NCI-H2081 treated with DMSO at 0.1 percent for 48 hours (cell line): ENCODE measurements at places on chromosomes 1 and 21.

DNA sequence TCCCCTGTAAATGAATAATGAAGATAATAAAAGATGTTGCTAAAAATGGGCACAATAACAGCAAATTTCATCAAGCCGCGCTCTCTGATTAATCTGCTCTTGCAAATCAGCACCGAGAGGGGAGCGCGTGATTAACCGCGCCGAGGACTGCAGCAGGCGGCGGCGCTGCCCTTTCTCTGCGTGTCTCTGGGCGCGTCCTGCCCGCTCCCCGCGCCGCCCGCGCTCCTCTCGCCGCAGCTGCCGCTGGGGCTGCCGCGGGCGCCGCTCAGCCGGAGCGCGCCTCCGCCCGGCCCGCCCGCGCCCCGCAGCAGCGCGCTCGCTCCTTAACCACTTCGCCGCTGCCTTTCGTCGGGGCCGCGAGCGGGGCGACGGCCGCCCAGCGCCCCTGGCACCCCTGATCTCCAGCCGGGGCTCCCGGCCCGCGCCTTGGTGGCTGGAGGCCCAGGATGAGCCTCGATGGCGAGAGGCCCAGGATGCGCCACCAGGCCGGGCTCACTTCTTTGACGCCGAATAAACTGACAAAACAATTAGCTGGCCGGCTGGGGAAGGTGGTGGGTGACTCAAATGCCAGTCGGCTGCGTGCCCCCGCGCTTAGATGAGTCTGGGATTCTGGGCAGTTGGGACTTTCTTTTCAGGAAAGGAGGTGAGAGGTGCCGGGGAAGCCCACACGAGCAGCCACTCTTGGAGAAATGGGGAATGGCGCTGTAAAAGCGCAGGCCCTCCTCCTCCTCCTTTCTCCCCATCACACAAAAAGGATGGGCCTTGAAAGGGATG is 221.4 kb upstream of the PKN2 start:
- no peak for DNase-seq

GRCh38 chr1:50969611-50970508 is at the start of gene CDKN2C:
Gene CDKN2C, plus strand, starts transcription at chr1:50970245. Its CDS starts 124 bp downstream, at chr1:50970369.
- DNase-seq = peak; percentile 93

DNA sequence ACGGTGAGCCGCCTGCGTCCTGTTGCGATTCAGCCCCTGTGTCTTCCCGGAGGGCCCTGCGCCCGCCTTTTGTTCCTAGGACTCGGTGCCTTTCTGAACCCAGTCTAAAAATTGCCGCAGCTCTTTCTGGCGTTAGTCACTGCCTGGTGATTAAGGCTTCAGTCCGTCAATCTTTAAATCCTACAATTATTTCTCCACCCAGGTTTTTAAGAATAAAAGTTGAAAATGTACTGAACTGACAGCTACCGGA is 16.2 kb upstream of the PDXK start:
- no peak for DNase-seq

DNA sequence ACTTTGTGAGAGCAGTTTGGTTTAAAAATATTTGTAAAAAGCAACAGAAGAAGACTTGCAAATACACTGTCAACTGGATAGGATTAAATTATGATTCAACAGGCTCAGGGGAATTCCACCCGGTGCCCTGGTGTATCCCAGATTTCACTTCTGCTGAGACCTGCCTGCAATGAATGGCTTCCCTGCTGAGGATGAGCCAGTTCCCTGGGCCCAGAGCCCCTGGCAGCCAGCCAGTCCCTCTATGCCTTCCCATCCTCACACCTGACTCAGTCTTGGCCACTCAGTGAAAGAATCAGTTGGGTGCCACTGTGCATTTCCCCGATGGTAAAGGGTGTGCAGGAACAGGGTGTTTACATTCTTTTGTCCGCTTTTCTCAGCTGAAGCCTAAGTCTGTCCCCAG is 64.4 kb downstream of the KCTD3 start:
- peak; percentile 74 for DNase-seq

GRCh38 chr1:173406783-173407230 is 70.3 kb upstream of the PRDX6 start:
- DNase-seq = no peak

DNA sequence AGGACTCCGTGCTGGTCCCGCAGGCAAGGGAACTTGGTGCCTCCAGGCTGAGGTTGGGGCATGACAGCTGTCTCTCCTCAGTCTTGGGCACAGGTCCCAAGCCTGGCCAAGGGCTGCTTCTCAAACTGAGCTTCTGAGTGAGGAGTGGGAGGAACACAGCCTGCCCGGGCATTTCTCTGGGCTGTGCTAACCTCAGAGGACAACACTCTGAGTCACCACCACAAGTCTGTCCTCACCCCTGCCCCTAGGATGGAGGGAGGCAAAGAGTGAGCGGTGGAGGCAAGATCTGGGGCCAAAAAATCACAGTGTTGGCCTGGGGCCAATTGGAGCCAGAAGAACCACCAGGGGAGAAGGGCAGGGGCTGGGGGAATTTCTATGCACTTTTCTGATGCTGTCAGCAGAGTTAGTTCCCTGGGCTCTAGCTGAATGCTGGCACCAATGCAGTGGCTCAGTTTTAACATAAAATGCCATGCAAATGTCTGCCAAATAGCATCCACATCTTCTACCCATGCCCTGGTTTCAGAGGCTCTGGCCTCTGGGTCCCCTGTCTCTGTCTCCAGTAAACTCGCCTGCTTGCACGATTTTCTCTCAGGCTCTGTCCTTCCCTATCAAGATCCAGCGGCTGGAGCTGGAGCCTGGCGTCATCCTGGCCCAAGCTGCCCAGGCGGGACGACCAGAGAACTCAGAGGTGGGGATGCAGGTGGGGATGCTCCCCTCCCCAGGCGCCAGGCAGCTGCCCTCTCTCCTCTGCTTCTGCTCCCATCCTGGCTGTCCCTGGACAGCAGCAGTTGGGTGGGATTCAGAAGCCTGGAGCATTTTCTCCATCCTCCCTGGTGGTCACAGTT is 11.0 kb upstream of the CDK18 start:
- DNase-seq = no peak

GRCh38 chr1:227999056-227999930 is 7.5 kb upstream of the WNT3A start:
- DNase-seq = peak; percentile 4

GRCh38 chr1:15167386-15167785 is 13.8 kb downstream of the TMEM51 start:
- DNase-seq = no peak

DNA sequence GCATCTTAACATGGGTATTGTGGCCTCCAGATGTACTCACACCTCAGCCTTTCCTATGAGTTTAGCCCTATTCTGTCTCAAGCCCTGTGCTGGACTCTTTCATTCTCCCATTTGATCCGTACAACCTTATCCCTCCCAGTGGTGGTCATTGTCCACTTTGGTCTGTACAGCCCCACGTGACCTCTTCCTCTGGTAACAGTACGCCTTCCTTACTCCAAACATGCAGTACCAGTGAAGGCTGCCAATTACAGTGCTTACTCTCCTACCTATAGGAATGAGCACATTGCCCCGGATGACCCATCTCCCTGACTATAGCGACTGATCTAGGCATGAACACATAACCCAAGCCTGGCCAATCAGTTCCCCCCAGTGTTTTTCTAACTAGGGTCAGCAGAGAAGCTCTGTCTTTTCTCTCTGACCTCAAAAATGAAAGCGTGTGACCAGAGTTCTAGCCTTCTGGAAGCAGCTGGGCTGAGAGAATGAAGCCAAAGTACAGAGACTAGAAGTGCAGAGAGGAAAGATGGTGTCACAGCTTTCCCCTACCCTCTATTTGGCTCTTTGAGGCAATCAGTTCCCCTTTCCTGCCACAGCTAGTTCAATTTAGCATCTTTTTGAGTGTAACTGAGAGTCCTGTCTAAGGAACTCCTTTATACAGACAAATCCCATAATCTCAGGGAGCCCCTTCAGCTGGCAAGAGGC is 9.9 kb upstream of the QSOX1 start:
- DNase-seq = no peak

- DNase-seq = no peak
Measured at GRCh38 chr21:27346041-27346448, 379.2 kb upstream of the ADAMTS5 start.

DNA sequence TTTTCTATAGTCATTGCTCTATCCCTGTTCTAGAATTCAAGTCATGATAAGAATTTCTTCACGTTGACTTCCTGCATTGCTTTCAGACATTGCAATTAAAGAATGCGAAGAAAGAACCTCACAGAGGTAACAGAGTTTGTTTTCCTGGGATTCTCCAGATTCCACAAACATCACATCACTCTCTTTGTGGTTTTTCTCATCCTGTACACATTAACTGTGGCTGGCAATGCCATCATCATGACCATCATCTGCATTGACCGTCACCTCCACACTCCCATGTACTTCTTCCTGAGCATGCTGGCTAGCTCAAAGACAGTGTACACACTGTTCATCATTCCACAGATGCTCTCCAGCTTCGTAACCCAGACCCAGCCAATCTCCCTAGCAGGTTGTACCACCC is 10.6 kb downstream of the APCS start:
- DNase-seq = no peak

GRCh38 chr1:201766131-201766866 is 62.7 kb upstream of the IPO9 start:
- no peak for DNase-seq

DNA sequence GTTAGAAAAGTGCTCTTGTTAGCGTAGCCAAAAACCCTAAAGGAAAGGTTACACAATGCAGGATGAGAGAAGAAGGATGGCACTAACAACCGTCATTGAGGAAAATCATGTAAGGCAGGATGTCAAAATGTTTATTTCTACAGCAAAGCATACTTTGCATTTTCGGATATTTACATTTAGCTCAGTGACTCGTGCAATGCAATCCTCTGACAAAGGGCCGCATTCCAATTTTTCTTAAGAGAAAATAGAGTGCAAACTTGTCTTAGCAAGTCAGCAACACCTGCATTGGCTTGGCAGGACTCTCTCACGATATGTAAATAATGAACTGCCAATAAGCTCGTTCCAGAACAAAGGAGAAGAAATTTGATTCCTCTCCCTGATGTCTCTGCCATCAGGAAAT is 33.3 kb downstream of the TIAM1 start:
- peak; percentile 2 for DNase-seq

DNA sequence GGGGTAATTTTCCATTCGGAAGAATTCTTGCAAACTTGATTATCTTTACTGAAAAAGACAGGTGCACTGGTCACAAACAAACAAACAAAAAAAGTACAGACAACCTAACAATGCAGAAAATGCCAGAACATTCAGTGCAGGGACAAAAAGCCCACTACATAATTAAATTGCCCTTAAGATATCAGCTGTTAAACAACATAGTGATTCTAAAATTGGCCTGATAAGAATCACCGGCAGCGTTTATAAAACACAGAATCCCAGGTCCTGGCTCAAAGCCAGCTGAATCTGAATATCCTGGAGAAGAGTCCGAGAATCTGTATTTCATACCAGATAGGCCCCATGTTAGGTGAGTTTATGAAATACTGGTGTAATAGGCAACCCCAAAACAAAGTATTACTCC is 6.1 kb downstream of the PLPP3 start:
- DNase-seq = no peak

DNA sequence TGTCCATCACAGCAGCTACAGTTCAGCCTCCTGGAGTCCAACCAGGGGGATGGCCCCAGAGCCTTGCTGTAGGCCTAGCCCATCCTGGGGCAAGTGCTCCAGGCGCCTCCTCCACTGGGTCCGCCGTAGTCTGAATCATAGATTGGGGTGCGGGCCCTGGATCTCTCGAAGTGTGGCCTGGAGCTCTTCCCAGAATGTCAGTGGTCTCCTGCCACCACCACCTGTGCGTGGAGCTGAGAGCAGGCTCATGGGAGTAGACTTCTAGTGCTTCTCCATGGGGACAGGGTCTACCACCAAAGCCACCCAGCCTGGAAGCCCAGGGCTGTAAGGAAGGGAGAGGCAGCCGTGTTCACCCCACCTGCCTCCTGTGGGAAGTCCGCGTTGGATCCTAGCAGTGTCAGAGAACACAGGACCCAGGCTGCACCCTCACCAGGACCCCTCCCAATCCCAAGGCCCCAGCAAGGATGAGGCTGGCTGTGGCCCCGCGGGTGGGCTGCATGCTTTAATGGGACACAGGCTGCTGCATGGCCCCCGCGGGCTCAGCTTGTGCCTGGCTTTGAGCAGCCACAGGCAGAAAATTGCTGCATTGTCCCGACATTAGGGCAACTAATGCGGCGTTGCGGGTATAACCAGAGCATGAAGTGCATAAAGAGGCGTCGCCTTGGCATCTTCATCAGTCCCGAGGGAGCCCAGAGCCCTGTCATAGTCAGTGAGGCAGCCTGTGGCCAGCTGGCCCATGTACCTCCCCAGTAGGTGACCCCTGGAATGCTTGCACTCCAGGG is 735 bp upstream of the HES3 start:
- DNase-seq = no peak

GRCh38 chr1:223802602-223803001 is 43.1 kb downstream of the TP53BP2 start:
- no peak for DNase-seq

- DNase-seq = no peak
Measured at GRCh38 chr1:200302921-200303290, 106.9 kb downstream of the ZNF281 start.

GRCh38 chr1:49111931-49112330 is 335.2 kb upstream of the BEND5 start:
- DNase-seq = no peak

- DNase-seq = no peak
Measured at GRCh38 chr1:62436039-62436465, 797 bp upstream of the USP1 start.

GRCh38 chr1:28591708-28592320 is at the start of gene RAB42:
Gene RAB42, plus strand, starts transcription at chr1:28592265. Its CDS starts 247 bp downstream, at chr1:28592512.
- no peak for DNase-seq

DNA sequence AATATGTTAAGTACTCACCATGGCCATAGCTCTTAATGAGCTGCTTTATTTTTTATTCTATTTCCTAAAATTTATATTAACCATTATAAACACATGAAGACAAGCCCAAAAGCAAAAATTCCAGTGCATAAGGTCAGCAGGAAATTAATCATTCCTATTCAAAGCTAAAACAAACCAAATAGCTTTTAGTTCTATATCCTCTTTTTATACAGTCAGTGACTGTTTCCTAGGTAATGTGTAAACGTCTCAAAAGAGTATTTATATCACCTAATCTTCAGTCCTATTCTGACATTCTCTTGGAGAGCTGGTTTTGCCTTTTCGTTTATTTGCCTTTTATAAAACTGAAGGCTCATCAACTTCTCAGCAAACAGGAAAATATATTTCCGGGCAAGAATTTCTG is 4.2 kb downstream of the GOLPH3L start:
- no peak for DNase-seq

DNA sequence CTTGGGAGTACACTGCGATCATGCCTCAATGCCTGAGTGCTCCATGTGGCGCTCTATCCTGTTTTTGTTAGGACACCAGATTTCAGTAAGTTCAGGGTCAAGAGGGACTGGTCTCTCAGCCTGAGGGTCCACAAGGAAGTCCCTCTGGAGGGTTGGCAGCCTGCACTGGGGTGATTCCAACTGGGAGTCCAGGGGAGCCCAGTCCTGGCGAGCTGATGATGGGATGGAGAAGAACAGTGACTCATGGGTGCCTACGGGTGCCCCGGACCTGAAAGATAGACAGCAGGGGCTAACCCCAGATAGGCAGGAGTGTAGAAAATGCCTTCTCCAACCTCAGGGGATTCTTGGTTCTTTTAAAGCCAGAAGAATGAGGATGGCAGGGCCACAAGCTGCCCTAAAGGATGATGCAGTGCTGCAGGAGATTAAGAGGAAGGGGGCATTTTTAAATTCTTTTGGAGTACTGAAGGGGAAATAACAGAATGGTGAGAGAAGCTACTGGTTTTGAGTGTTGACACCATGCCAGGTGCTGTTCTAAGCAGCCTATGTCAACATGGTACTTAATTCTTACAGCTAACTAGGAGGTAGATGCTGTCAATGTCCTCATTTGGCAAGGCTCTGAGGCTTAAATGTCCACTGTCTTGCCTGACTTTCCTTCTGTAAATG is 68.4 kb upstream of the TLR5 start:
- no peak for DNase-seq

- no peak for DNase-seq
Measured at GRCh38 chr1:223727541-223727940, 15.2 kb downstream of the CAPN2 start.
